Activated T-cell treated with anti-CD3 and anti-CD28 coated beads for 24 hours (primary cell): ENCODE measurements at places on chromosomes 4 and X.

DNA sequence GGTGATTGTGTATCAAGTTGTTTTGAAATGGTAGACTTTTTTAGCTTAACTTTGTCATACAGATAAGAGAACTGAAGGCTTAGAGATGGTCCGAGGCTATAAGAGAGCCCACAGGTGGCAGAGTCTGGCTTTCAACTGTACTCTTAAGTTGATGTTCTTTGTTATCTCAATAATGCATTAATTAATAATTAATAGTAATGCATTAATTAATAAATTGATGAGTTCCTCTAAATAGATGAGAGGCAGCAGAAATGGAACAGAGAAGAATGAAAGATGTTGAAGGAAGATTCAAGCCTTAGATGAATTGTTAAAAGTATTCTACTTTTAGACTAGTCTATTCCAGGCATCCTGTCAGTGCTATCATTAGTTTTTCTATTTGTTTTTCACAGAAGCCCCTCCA is 22.4 kb downstream of the NUDT9 start:
- DNase-seq = no peak

DNA sequence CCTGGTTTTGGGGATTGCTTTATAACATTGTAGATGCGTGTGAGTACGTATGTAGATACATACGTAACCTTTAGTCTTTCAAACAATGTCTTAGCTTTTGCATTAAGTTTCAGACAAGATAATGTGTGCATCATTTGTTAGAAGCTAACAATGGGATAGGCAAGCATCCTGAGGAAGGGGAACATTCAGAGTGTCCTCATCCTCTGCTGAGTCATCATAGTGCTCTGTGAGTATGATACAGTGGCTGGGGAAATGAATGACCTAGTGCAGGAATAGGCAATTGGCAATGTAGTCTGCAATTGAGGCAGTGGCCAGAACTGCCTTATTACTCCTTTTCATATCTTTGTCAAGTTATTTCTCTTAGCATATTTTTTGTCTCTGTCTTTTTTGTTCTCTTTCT is 7.3 kb downstream of the NAP1L5 start:
- DNase-seq = no peak

DNA sequence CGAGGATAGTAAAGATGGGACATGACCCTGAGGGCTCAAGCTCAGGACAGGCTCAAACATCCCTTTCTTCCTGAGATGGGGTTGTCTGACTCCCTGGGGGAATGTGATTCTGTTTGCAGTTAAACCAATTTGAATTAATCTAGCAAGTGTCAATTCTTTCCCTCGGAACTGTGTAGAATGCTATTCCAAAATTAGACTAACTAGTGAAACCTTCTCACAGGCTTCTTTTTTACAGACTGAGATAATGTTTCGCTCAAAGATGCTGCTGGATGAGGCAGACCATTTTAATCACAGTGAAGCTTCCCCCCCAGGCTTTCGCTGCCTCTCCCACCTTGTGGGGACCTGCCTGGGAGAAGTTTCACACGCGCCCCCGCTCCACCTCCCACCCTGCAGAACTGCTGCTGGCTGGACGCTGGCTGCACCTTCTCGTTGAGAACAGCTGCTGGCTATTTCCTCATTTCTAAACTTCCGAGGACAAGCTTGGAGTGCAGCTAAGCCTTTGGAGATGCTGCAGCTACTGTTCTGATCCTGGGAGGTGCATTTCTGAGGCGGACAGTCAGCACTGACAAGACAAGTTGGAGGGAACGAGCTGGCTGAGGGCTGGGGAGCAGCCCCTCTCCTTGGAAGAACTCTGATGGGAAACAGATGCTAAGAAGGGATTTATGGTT is 297.8 kb downstream of the RAPGEF2 start:
- no peak for DNase-seq

DNA sequence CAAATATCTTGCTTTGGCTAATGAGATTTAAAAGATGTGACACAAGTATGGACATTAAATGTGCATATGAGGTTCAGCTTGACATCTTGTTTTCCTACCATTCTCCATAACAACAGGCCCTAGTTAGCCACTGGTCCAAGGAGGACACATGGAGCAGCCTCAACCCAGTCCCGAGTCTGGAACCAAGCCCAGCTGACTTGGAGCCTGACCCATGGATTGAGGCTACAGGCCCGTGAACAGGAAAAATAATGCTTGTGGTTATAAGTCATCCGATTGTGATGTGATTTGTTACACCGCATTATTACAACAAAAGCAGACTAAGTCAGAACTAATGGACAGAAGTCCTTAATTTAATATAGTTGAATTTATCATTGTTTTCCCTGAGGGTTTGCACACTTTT is 123.2 kb upstream of the BANK1 start:
- no peak for DNase-seq

- DNase-seq = no peak
These were observed 569.4 kb downstream of the BCOR start for GRCh38 chrX:39528161-39528916.

GRCh38 chrX:148035380-148035779 is 54.2 kb downstream of the FMR1NB start:
- DNase-seq = no peak

- DNase-seq = no peak
These were observed 262.1 kb upstream of the GPC4 start for GRCh38 chrX:133677123-133678063.

DNA sequence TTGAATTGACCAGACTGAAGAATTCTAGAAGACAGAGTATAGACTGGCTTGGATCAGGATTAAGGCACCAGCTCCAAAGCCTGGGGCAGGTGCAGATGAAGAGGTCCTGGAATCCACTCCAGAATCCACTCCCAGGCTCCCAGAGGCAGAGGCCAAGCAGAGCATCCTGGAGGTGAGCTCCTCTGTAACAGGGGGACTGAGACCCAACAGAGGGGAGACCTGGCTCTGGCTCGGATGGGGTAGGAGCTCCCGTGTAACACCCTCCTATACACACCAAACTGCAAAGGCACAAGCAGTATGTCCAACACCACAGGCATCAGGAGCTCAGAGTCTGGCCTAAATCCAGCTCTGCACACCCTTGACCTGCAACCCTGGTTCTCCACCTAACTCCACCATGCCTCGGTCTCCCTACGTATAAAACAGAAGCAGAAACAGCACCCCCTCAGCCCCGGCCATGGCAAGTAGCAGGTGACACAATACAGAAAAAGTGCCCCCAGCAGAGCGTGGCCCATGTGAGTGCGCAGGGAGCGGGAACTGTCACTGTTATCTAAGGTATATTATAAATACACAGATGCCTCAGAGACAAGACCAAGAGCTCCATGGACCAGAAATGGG is 14.9 kb downstream of the RNF212 start:
- no peak for DNase-seq

- DNase-seq = no peak
These were observed 8.7 kb downstream of the GASK1B start for GRCh38 chr4:158163941-158164767.

DNA sequence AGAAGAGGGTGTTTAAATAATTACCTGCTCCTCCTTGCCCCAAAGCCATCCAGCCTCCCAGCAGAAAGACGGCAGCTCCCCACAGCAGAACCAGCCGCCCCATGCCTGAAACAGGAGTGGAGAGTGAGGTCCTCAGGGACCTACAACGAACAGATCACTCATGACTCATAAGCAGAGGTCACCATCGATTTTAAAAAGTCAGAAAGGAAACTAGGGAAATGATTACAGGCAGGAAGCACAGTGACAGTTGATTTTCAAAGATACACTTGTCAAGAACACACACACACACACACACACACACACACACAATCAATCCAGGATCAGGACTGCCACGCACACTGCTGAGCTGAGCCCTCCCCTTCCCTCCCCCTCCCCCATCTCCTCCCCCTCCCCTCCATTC is at the start of gene CRLF2:
Gene CRLF2 (minus strand): TSS at position 118 of the 400 bp plus-strand sequence. CDS start 15 bp downstream, at position 103.
- DNase-seq = no peak

DNA sequence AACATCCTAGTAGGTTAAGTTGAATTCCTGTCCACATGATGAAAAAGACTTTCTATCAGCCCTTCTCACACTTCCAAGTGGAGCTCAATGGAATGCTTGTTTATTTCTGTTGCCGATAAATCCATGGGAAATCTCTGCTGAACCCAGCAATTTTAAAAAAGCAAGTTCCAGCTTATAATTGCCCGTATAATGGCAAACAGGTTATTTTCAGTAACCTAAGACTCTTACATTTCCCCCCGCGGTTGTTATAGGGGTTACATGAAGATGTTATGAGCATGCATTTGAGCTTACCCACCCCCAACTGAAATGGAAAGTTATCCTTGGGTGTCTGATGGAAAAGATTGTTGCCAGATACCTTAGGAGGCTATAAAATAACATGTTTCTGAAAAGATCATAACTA is 136.2 kb downstream of the PALLD start:
- DNase-seq = no peak

DNA sequence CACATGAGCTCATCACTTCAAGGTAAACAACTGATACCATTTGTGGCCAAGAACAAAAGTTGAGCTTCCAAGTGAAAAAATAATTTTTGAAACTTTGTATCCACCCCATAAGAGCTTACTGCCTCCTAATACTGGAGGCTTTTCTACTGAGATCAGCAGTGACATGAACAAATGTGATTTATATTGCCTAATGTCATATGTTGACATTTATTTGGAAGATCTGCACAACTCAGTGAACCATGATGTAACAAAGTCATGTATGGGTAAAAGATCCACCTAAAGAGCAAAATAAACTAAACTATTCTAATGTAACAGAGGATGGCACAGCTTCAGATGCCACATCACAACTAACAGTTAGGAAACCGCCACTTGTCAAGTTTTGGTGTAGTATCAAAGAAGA is 65.8 kb downstream of the AFAP1 start:
- DNase-seq = no peak

GRCh38 chr4:185395238-185395955 is at the start of gene LRP2BP:
Gene LRP2BP (minus strand): TSS chr4:185395924. CDS start chr4:185378186, 17,738 bp downstream.
- DNase-seq = no peak

DNA sequence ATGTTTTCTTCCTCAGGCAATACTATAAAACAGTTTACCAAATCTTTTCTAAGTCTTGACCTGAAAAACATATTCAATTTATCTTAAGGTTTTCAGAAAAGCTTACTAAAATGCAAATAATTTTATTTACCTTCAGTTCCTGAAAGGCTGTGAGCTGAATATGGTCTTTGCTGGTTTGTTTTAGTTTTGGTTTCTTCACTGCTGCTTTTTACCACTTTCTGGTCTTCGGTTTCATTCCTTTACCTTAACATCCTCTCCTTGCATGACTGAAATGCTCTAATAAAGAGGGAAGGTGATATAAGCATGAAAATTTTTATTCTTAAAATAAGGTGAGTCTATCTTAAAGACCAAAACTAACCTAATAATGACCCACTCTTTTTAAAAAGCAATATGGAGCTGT is 97.1 kb upstream of the NRK start:
- no peak for DNase-seq

GRCh38 chr4:161883157-161883556 is 280.6 kb downstream of the FSTL5 start:
- DNase-seq = no peak

DNA sequence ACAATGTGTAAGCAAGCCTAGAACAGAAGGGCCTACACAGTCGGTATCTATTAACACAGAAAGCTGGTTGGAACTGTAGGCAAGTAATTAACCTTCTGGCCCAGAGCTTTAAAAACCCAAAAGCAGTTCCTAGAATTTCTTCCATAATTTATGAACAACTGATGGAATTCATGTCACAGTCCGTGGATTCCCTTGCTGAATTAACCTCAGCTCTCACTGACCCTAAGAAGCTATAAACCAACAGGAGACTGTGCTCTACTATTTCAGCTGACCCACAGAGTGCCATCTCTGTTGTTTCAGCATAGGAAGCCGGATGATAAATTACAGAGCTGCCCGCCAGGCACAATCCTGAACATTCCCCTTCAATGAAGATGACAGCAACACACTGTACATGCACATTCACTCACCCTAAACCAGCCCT is 157.3 kb downstream of the PRDM5 start:
- no peak for DNase-seq

- no peak for DNase-seq
These were observed 1888.3 kb upstream of the PCDH7 start for GRCh38 chr4:28831867-28832266.

DNA sequence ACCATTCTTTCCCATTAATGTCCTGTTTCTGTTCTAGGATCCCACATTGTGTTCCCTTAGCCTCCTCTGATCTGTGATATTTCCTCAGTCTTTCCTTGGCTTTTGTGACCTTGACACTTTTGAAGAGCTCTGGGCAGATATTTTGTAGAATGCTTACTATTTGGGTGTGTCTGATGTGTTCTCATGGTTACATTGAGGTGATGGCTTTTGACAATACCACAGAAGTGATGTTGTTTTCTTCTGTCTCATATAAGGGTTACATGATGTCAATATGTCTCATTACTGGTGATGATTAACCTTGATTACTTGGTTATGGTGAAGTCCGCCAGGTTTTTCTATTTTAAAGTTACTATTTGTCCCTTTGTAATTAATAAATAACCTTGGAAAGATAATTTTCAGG is 183.7 kb downstream of the SOWAHB start:
- DNase-seq = no peak

DNA sequence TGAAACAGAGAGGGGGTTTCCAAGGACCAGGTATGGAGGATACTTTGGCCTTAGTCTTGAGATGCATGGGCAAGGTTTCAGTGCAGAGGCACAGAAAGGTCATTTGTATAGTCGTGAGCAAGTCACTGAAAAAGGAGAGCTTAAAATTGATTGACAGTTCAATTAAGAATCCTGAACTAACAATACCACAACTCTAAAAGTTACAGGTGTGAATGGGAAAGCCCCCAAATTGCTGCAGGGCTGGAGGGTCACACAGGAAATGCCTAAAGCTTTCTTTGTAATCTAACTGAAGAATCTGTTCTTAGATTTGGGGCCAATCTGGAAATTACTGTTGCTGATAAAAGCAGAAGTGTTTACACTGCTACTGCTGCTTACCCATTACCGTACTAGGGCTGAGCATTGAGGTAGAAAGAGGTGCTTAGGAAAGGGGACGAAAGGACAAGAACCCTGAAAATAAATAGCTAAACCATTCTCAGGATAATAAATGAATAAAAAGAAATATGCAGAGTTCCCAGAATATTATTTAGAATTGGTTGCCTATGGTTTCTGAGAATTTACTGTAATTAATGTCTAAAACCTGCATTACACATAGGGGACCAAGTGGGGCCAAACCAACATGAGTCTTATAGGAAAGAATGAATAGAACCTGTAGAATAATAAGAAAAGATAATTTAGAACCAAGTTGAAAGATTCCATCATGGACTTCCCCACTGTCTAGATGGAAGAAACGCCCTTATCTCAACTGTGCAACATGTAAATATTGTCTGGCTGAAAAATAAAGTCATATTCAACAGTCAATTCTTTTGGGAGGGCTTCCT is 91.9 kb upstream of the PPP1R2C start:
- DNase-seq = no peak
